ENCODE measurements at places on chromosomes 2 and 18. TPM values are rescaled to one million over a fixed set of nuclear protein-coding genes. Genes with fewer than 3 reads are reported as not detected.

- DNase-seq, result no peak
Observed at GRCh38 chr18:10928772-10929373, 220.5 kb downstream of the PIEZO2 start.

DNA sequence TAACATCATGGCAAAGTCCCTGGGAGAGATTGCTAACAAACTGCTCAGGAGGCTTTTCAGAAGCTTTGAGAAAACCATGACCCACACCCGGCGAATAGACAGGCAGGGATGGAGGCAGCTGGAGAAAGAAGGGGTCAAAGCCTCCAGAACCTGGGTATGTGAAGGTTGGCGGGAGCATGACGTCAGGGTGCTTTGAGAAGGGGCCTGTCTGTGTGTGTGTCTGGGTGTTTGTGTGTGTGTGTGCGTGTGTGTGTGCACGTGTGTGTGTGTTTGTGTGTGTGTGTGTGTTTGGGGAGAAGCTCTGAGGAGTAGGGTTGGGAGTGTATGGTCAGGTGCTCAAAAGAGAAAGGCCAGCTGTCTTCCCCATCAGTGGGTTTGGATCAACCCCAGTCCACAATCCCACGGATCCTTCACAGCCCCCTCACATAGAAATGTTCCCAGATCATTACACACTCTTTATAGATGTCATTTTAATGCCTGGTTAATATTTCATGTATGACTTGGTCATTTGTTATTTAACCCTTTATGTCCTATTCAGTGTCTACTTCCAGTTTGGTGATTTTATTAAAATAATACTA is 254.1 kb upstream of the SMIM21 start:
- no peak for DNase-seq

- DNase-seq, result no peak
Observed at GRCh38 chr2:104939570-104940217, 85.8 kb downstream of the POU3F3 start.

DNA sequence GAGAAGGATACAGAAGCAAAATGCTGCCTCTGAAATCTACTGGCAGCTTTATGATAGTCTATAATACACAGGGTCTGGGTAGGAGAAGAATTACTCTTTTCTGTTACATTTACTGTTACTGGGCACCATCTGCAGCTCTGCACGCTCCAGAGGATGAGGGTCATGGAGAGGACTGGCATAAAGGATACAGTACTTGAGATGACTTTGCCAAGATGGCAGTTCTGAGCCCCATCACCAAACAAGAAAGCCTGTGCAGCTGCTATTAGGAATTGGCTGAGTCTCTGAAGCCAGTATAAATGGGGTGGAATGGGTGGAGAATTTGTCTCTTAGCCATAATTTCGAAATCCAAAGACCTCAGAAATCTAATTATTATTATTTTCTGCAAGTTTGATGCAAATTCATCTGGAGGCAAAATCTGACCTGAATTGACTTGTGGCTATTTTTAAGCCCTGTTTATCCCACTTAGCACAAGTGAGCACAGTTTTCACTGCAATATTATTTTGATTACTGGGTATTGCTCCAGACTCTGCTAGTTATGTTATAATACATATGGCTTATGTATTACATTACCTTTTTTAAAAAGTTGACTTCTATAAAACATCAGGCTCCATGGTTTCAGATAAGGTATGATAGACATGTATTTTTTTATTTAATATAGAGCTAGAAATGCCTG is 579.5 kb downstream of the MBD2 start:
- no peak for DNase-seq

DNA sequence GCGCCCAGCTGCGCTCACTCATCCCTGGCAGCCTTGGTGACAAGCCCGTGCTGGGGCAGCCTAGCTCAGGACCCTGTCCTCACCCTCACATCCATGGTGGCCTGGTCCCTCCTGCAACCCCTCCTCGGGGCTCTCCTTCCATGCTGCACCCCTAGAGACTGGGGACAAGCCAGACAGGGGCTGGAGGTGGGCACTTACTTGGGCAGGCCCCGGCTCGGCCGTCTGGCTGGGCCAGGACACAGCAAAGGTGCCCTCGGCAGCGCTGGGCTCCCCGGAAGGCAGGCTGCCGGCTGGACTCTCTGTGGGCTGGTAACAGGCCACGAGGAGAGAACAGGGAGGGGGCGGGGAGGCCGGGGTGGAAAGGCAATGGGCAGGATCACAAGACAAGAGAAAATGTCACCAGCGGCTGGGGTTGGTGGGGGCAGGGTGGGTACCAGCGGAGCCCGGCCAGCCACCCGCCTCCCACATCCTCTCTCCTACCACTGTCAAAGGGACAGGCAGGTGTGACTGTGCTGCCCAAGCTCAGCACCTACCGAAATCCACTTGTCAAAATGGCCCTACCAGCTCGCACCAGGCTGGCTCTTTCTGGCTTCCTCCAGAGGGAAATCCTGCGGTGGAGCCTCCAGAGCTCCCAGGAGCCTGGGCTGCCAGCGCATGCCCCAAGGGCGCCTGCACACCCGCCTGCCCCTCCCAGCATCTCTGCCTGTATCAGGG is 54.7 kb downstream of the BIN1 start:
- peak; percentile 4 for DNase-seq

DNA sequence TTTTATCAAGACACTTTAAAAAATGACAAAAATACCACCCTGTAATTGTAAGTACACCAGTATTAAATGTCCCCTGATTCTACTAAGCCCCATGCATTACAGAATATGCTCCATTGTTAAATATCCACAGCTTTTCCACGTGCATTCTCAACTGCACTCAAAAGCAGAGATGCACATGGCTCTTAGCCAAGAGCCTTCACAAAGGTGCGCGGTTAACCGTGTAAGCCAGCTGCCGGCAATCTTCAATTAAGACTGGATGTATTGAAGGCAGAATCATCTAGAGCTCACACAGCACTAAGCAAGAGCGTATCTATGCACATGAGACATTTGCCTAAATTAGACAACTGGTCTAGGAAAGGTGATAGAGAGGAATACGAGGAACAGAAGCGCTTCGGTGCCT is 278.3 kb downstream of the NAPG start:
- no peak for DNase-seq

CCDC138 gene
- 23.7 TPM for total RNA-seq

CPO gene
- total RNA-seq, result 0.46 TPM

NDC80 gene
- 43.0 TPM for total RNA-seq

Measured in WTC11 (cell line).